ENCODE measurements at places on chromosomes 5 and 9.

DNA sequence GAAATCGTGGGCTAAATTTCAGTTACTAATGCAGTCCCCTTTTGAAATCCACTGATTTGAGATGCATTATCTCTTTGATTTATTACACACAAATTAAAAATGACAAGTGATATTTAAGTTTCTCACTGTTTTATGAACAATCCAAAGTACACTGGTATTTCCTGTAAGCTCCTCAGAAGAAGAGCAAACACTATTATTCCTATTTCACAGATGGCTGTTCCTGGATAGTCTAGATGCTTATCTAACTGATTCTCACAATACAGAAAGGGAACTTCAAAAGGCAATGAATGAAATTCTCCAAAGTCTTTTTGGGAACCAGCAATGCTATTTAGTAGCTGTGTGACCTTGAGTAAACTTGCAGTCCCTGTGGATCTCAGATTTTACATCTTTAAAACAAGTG is 404.7 kb upstream of the DAB2 start:
- no peak for DNase-seq

DNA sequence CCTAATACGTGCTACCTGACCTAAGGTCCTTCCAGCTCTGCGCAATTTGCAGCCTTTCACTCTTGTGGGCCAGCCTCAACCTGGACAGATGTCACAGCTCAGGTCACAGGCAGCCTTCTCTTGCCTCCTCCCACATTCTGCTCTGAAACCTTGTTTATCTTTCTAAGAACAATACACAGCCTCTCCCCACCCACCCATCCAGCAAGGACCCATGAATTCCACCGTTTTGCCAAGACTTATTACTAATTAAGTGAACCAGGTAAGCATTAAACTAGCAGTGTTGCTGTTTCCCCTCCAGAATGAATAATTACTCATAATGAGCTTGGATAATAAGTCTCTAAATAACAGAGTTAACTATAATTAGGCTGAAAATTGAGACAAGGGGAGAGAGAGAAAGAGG is 11.0 kb downstream of the FABP6 start:
- DNase-seq = no peak

- DNase-seq = no peak
Observed at GRCh38 chr9:128242828-128243214, 33.0 kb downstream of the GOLGA2 start.

DNA sequence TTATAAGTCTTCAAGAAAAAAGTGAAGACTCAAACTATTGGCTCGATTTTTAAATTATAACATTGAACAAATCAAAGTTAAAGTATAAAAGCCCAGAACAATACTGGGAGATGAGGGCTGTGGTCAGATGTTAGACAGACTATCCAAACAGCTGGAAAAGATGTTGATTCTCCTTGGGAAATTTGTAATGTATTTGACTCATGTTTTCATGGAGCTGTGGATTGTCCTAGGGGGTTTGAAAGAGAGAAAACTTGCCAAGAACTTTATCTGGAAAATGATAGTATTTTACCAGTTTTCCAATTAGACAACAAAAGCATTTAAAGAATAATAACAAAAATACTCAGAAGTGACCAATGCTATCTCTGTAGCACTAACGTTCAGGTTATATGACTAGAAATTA is 339.2 kb downstream of the ARL15 start:
- DNase-seq = no peak

DNA sequence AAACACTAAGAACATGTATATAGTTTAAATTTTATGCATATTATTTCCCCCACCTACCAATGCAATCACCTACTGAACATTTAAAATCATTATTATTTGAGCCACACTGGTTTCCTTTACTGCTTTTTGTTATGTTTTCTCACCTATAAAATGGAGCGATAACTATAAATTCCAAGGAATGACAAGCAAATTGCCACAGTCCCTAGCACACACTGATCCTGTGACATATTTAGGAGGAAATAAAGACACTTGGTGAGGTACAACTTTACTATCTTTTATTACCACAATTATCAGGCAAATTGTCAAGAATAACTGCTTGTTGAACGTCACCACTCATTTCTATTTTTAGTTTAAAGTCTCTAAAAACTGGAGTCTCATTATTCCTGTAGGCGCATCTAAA is 1693.6 kb downstream of the EFNA5 start:
- no peak for DNase-seq

- no peak for DNase-seq
Observed at GRCh38 chr5:90911169-90911568, 352.6 kb downstream of the ADGRV1 start.

GRCh38 chr9:33506626-33507370 is 17.3 kb upstream of the ANKRD18B start:
- DNase-seq = no peak

DNA sequence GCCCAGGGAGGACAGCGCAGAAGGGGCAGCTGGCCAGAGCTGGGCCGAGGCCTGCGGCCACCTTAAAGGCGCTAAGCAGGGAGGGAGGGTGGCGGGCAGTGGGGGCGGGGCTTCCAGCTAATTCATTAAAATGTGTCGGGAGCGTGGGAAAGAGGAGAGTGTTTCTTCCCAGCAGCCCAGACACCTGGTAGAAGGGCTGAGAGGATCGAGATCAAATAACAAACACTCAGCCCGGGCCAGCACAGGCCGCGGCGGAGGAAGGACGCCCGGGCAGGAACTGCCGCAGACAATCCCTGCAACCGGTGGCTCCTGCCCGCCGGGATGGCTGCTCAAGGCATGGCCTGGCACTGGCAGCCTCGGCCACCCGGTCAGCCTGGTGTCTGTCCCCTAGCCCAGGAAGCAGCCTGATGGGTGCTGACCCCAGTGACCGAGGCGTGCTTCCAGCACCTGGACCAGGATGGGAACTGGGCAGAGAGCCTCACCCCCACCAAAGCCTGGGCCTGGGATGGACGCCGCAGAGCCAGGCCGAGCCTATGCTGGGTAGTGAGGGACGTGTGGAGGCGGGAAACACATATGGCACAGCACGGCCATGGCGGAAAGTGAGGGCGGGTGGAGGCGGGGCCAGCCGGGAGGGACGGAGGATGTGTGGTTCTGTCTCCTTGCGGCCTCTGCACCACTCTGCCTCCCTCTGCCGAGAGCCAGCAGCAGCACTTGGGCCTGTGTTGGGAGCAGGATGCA is 3.2 kb upstream of the NRARP start:
- DNase-seq = peak; percentile 52

DNA sequence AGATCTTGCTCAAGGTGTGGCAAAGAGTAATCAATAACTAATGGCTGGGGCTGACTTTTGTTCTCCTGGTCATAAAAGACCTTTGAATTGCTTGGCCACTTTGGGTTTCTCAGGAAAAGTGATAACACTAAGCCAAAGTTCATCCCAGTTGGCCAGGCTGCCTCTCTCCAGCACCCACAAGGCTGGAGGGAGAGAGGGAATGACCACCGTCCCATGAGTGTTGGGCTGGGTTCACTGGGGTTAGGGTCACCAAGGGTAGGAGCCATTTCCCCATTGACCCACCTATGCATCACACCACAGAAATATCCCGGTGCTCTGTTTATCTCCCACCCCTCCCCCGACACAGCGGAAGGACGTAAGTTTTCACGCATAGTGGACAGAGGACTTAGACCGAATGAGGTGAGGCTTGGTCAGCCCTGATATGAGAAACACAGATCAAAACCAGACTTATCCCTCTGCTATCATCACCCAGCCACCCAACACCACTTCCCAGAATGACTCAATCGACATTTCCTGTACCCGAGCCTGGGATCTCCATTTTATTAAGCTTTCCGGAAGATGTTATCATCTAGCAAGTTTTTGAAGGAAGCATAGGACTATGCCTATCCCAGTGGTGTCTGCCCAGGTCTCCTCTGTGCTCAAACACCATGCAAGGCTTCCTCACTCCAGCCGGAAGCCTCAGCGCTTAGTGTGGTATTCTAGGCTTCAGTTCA is 27.0 kb upstream of the PPARGC1B start:
- DNase-seq = no peak
